ENCODE measurements at places on chromosomes 3 and 15. TPM values are rescaled to one million over a fixed set of nuclear protein-coding genes. Genes with fewer than 3 reads are reported as not detected.

DNA sequence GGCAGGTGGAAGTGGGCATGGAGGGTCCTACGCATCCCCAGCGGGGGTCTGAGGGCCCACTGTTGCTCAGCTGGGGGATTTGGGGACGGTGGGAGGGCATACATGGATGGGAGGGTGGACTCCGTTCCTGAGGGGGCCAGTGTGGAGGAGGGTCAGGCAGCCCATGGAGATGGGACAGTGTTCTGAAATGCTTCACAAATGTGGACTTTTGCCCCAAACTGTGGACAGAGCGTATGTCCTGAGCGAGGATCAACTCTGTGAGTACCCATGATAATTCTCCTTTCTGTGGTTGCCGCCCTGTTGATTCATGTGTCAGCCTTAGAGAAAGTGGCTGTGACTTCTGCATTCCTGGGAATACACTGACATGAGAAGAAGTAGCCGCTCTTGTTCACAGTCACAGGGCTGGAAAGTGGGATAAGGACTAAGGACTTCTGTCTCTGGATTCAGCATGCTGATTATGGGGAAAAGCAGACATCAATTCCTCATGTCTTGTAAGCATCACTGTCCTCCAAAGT is 33.4 kb downstream of the SMAD3 start:
- no peaks in the 10 kb centered on the region for H3K27me3 ChIP-seq
- no peak overlapping the region for H3K4me3 ChIP-seq
- peaks cover 20% of the 10 kb centered on the region for H3K4me1 ChIP-seq
- no peak for DNase-seq
- no peaks in the 10 kb centered on the region for H3K36me3 ChIP-seq

DNA sequence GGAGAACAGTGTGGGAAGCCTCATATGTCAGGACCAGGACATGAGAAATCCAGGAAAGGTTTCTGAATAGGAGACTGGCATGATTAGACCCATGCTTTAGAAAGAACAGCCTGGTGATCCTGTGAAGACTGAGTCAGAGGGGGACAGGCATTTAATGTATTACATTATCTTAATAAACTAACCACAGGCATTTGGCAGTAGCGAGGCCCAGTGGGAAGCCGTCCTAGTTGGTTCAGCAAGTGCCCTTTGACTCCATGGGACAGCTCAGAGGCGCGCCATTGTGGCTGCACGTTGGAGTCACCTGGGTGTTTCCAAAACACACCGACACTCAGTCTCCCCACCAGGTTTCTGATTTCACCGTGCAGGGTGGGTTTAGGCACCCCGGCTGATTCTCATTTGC is 90.5 kb upstream of the DGKG start:
- H3K4me3 ChIP-seq, result no peak overlapping the region
- no peak for DNase-seq
- no peaks in the 10 kb centered on the region for H3K36me3 ChIP-seq
- no peaks in the 10 kb centered on the region for H3K4me1 ChIP-seq
- H3K27ac ChIP-seq, result no peak overlapping the region

- H3K4me3 ChIP-seq, result no peak overlapping the region
- no peak overlapping the region for H3K27ac ChIP-seq
- H3K4me1 ChIP-seq, result peaks cover 17% of the 10 kb centered on the region
- H3K27me3 ChIP-seq, result no peaks in the 10 kb centered on the region
These were observed 17.9 kb downstream of the EPHB3 start for GRCh38 chr3:184579513-184579912.

GRCh38 chr3:38260474-38260873 is 5.1 kb upstream of the SLC22A13 start:
- no peak overlapping the region for H3K27ac ChIP-seq
- no peak for DNase-seq
- H3K27me3 ChIP-seq, result no peaks in the 10 kb centered on the region

DNA sequence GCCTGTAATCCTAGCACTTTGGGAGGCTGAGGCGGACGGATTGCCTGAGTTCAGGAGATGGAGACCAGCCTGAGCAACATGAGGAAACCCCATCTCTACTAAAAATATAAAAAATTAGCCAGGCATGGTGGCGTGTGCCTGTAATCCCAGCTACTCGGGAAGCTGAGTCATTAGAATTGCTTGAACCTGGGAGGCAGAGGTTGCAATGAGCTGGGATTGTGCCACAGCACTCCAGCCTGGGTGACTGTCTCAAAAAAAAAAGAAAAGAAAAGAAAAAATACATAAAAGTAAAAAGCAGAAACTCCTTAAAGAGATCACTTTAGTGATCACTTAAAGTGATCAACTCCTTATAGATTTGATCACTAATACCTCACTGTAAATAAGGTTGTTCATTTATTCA is 78.0 kb downstream of the GMPS start:
- DNase-seq, result no peak
- H3K4me1 ChIP-seq, result no peaks in the 10 kb centered on the region
- H3K27ac ChIP-seq, result no peak overlapping the region
- H3K27me3 ChIP-seq, result no peaks in the 10 kb centered on the region
- H3K4me3 ChIP-seq, result no peak overlapping the region

GRCh38 chr15:89975482-89976245 is 25.5 kb upstream of the ZNF710 start:
- H3K27me3 ChIP-seq, result no peaks in the 10 kb centered on the region
- DNase-seq, result no peak
- no peaks in the 10 kb centered on the region for H3K4me1 ChIP-seq
- H3K4me3 ChIP-seq, result no peak overlapping the region

DNA sequence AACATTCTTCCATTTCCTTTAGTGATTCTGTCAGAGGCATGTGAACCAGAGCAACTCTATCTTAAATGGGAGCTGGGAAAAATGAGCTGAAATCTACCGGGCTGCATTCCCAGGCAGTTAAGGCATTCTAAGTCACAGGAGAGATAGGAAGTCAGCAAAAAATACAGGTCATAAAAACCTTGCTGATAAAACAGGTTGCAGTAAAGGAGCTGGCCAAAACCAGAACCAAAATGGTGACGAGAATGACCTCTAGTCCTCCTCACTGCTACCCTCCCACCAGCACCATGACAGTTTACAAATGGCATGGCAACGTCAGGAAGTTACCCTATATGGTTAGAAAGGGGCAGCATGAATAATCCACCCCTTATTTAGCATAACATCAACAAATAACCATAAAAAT is 66.4 kb downstream of the B3GALNT1 start:
- no peaks in the 10 kb centered on the region for H3K4me1 ChIP-seq
- DNase-seq, result no peak
- H3K36me3 ChIP-seq, result no peaks in the 10 kb centered on the region
- H3K27me3 ChIP-seq, result no peaks in the 10 kb centered on the region

GRCh38 chr3:52343946-52344600 is 28.0 kb downstream of the DNAH1 start:
- no peak overlapping the region for H3K27ac ChIP-seq
- H3K4me3 ChIP-seq, result no peak overlapping the region
- no peaks in the 10 kb centered on the region for H3K36me3 ChIP-seq
- no peaks in the 10 kb centered on the region for H3K27me3 ChIP-seq
- peak; percentile 31 for DNase-seq
- H3K4me1 ChIP-seq, result no peaks in the 10 kb centered on the region

GRCh38 chr3:36149447-36149865 is 230.8 kb upstream of the STAC start:
- no peak for DNase-seq
- no peaks in the 10 kb centered on the region for H3K27me3 ChIP-seq
- no peak overlapping the region for H3K27ac ChIP-seq

DNA sequence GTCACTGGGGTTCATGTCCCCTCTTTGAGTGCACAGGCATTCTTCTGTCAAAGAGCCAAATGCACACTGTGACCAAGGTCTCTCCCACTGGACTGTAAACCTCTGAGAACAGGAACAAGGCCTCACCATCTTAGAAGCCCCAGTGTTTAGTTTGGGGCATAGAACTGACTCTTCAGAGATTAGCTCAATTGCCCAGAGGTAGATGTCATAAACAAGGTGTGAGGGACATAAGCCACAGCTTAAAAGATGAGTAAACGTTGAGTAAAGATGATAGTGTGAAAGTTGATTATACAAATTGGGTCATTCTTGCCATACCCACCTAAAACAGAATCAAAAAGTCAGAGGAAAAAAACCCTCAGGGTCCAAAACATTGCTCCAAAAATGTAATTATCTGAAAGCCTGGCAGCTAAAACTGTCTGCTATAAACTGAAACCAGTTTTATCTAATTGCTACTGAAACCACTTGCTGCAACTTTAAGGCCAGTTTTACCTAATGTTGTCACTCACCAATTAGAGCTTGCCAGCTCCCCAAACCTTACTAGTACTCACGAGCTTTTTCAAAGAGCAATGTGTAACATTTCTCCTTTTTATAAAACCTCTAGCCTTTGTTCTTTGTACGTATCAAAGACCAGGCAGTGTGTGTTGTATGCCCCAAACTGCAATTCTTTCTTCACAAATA is 415.2 kb downstream of the RAP2B start:
- no peak overlapping the region for H3K4me3 ChIP-seq
- H3K36me3 ChIP-seq, result no peaks in the 10 kb centered on the region
- H3K4me1 ChIP-seq, result no peaks in the 10 kb centered on the region
- DNase-seq, result no peak

GRCh38 chr3:123880998-123881561 is 3.1 kb downstream of the MYLK start:
- no peaks in the 10 kb centered on the region for H3K4me1 ChIP-seq
- no peaks in the 10 kb centered on the region for H3K27me3 ChIP-seq
- H3K4me3 ChIP-seq, result no peak overlapping the region
- peak; percentile 33 for DNase-seq
- H3K27ac ChIP-seq, result no peak overlapping the region

- H3K27ac ChIP-seq, result no peak overlapping the region
- H3K4me1 ChIP-seq, result no peaks in the 10 kb centered on the region
- no peaks in the 10 kb centered on the region for H3K36me3 ChIP-seq
- H3K4me3 ChIP-seq, result no peak overlapping the region
These were observed 29.0 kb downstream of the RASGRP1 start for GRCh38 chr15:38535491-38536200.

DNA sequence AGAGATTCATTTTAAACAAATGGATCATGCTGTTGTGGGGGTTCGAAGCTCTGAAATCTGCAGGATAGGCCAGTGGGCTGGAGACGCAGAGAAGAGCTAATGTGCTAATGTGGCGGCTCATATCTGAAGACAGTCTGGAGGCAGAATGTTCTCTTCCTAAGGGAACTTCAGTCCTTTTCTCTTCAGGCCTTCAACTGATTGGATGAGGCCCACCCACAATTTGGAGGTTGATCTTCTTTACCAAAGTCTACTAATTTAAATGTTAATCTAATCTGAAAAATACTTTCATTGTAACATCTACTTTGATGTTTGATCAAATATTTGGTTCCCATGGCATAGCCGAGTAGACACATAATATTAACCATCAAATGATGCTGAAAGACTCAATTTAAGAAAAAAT is 940.2 kb downstream of the ROBO1 start:
- H3K4me1 ChIP-seq, result no peaks in the 10 kb centered on the region
- H3K4me3 ChIP-seq, result no peak overlapping the region
- H3K27me3 ChIP-seq, result no peaks in the 10 kb centered on the region
- H3K36me3 ChIP-seq, result no peaks in the 10 kb centered on the region
- DNase-seq, result no peak
- no peak overlapping the region for H3K27ac ChIP-seq

Gene SLC9C1
- not detected for total RNA-seq

Gene CSPG4
- 0.24 TPM for total RNA-seq

Gene COMMD4
- 32.3 TPM for total RNA-seq

Gene MYO5C
- total RNA-seq, result 6.8 TPM

Gene PCSK6
- 174 TPM for total RNA-seq

Gene VWA5B2
- total RNA-seq, result 0.21 TPM

Gene ANP32A
- 53.9 TPM for total RNA-seq

Gene TMC3
- not detected for total RNA-seq

Gene HRG
- 398 TPM for total RNA-seq

Gene MCTP2
- total RNA-seq, result 5.3 TPM

Gene GTPBP8
- 16.2 TPM for total RNA-seq

Measured in right lobe of liver (tissue), 6 donors.